ENCODE measurements at places on chromosomes 3 and 15.

- no peak for DNase-seq
Measured at GRCh38 chr3:111668326-111668725, 73.2 kb upstream of the ZBED2 start.

DNA sequence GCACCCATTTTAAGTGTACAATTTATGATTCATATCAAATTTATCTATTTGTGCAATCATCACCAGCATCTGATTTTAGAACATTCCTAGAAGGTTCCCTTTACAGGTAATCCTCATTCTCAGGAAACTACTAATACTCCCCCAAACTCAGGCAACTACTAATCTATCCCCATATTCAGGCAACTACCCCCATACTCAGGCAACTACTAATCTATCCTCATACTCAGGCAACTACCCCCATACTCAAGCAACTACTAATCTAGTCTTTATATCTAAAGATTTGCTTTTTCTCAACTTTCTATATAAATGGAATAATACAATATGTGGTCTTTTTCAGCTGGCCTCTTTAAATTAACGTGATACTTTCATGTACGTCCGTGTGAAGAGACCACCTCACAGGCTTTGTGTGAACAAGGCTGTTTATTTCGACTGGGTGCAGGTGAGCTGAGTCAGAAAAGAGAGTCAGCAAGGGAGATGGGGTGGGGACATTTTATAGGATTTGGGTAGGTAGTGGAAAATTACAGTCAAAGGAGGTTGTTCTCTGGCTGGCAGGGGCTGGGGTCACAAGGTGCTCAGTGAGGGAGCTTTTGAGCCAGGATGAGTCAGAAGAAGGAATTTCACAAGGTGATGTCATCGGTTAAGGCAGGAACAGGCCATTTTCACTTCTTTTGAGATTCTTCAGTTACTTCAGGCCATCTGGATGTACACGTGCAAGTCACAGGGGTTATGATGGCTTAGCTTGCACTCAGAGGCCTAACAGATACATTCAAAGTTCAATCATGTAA, 1444.5 kb upstream of the CADM2 start:
- peak; percentile 24 for DNase-seq

DNA sequence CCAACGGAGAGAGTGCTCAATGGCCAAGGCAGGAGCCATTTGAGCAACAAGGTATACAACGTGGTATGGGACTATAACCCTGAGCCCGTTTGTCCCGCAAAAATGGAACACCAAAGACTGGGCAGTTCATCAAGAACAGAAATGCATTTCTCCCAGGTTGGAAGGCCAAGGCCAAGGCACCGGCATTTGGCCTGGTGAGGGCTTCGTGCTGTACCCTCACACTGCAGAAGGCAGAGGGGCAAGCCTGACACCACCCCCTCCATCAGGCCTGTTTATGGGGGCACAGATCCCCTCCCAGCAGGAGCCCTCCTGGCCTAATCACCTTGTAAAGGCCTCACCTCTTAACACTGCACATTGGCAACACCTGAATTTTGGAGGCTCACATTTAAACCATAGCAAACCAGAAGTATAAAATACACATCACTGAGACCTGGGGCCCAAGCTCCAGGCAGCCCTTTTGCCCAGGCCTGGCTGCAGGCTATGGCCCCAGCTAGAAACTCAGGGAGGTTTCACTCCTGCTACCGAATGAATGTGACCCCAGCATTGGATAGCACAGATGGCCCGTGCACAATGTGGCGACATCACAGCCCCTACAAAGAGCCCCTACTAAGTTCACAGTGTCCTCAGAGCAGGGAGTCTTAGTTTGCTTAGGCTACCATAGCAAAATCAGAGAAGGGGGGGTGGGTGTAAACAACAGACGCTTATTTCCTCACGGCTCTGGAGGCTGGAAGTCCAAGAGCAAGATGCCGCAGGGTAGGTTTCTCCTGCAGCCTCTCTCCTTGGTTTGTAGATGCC, 47.1 kb downstream of the KLF15 start:
- no peak for DNase-seq

DNA sequence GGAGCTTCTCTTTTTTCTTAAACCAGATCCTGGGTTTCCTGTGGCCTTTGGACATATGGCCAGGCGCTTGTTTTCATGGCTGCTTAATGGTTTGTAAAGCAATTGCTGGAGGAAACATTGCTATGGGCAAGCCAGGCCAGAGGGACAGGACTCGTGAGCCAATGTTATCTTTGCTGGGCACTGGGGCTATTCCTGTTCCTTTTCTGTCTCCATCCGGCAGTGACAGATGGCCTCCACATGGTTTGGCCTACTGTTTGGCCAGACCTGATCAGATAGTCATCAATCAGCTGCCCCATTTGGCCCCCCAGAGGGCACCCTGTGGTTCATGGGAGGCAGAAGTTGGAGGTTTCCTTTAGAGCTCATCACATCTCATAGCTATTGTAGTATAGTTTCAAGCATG, 326.1 kb upstream of the ROPN1 start:
- no peak for DNase-seq

- no peak for DNase-seq
Measured at GRCh38 chr3:129173206-129173605, 10.5 kb downstream of the CNBP start.

DNA sequence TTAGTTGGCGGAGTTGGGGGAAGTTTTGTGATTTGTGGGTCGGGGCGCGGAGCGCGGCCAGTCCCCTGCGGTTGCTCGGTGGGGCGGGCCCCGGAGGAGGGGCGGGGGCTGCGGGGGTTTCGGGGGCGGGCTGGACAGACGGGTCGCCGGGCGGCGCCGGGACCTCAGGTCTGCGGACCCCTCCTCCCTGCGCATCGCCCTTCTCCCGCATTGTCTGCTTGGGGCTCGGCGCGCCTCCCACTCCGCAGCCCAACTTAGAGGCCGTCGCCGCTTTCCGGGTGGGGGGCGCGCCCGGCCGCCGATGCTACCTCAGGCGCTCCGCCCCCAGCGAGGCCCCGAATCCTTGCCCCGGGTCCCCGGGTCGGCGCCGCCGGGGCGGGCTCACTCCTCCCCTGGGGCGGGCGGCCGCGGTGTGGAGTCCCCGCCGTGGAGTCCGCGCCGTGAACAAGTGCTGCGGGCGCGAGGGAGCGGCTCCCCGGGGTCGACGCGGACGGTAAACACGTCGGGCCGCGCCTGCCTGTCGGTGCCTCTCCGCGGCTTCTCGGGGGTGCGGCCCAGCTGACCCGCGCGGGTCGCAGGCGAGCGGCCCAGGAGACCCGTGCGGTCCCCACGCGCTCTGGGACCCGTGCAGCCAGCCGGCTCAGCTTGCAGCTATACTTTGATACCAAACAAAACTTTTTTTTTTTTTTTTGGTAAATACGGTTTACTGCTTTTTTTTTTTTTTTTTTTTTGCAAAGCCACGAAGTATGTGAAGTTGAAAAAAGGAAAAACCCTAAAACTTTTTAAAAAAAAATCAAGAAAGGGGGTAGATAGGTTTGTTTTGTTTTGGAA, 624 bp downstream of the AKAP13 start:
- DNase-seq, result no peak

- DNase-seq, result no peak
Measured at GRCh38 chr15:41492597-41493204, 973 bp upstream of the ITPKA start.

DNA sequence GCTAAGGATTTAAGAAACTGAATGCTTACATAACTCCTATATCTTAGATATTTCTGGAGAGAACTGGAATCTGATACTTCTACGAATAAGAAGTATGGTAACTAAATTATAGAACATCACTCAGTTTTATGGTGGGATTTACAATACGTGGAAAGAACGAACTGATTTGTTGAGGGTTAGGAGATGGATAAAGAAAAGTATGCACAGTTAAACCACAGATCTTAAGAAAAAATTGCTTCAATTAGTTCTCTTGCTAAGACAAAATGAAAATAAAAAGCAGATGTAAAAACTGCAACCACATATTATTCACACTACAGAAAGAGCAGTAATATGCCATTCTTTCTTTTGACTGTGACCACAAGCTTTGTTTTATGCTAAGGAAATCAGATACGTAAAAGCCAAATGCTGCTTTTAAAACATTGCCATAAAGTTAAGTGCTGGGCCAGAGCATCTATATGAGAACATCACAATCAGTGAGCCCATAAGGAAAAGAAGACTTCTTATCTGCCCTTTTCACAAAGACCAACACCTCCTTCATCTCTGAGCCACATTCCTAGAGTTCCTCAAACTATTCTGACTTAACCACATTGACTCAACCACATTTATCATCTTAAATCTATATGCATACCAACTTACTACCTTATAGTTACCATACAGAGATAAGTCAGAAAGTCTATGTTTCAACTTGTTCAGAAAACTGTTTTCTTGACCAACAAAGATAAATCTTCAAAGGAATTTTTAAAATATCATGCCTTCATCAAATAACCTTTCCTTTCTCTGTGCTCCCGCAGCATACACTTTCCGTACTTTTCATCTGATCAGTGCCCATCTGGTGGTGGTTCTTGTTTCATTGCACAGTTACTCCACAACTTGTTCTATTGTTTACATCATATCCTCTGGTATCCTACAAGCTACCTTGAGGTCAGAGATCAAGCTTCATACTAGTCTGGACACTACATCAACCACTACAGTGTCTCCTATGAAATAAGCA, 61.7 kb downstream of the FSIP1 start:
- peak; percentile 29 for DNase-seq

GRCh38 chr3:57864853-57865252, 108.7 kb downstream of the SLMAP start:
- DNase-seq, result no peak

DNA sequence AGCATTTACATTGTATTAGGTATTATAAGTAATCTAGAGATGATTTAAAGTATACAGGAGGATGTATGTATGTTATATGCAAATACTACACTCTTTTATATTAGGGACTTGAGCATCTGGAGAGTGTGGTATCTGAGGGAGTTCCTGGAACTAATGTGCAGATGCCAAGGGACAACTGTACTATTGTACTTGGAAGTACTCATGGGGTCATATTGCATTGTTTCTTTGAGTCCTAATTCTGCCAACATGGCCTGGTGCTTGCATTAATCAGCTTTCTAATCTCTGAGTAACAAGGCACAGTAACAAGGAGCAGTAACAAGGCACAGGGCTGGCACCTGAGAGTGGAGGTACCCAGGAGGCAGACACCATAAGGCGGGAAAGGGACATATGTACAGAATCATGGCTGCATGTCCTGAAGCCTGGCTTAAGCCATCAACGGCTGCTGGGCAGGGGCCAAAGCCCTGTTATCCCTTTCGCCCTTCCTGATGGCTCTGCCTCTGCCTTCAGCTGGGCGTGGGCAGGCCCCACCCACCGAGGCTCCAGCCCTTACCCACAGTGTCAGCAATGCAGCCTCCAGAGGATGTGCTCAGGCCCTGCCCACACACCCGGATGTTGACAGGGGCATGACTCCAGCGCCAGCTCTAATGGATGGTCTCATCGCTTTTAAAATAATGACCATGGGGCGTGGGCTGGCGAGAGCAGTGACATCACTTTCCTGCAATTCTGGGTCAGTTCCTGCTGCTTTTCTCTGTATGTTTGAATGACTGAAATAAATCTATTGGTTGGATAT, 22.9 kb downstream of the CEMIP start:
- peak; percentile 64 for DNase-seq

- no peak for DNase-seq
Measured at GRCh38 chr3:97037294-97037943, 223.0 kb downstream of the EPHA6 start.

DNA sequence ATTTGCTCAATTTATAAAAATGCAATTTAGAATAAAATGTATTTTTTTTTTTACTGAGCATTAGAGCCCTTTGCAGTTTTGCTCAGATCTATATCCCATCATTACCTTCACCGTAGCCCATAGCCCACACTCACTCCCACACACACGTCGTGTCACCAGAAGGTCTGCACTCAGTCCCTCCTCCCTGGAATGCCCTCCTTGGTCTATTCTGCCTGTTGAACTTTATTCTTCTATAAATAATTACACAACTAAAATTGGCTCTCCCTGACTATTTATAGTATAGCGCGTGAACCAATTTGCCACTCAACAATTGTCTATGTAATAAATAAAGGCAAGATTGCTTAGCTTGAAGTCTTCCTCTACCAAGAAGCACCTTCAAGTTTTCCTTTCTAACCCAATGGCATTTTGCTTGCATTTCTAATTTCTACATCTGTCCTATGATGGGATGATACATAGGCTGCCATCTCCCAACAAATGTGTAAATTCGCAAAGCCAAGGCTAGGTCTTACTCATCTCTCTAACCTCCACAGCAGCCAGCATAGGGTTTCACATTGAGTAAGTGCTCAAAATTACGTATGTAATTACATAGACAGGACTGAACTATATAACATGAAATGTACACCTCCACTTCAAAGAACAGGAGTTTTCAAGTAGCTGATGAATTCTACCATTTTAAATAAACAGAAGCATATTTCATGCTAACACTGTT, 172.0 kb upstream of the HES1 start:
- DNase-seq, result no peak

GRCh38 chr3:121574449-121574848, 6.7 kb downstream of the ARGFX start:
- peak; percentile 73 for DNase-seq

DNA sequence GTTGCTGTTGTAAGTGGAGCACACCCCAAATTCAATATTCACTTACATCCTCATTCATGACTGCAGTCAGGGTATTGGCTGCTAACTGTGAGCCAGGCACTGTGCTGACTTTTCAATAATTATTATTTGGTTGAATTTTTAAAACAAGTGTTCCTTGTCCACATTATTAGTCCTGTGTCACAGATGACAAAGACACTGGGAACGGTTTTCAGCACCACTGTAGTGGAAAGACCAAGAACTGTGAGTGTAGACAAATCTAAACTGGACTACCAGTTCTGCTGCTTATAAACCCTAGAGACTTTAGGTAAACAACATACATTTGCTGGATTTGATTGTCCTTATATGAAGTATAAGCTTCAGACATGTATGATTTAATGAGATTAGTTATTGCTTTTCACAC, 197.7 kb upstream of the ROBO2 start:
- no peak for DNase-seq

GRCh38 chr3:184157206-184157605, 2.0 kb downstream of the DVL3 start:
- no peak for DNase-seq

GRCh38 chr15:43251871-43252250, 14.9 kb downstream of the TGM5 start:
- no peak for DNase-seq

- DNase-seq, result no peak
Measured at GRCh38 chr3:183634707-183635106, 716 bp upstream of the KLHL24 start.

DNA sequence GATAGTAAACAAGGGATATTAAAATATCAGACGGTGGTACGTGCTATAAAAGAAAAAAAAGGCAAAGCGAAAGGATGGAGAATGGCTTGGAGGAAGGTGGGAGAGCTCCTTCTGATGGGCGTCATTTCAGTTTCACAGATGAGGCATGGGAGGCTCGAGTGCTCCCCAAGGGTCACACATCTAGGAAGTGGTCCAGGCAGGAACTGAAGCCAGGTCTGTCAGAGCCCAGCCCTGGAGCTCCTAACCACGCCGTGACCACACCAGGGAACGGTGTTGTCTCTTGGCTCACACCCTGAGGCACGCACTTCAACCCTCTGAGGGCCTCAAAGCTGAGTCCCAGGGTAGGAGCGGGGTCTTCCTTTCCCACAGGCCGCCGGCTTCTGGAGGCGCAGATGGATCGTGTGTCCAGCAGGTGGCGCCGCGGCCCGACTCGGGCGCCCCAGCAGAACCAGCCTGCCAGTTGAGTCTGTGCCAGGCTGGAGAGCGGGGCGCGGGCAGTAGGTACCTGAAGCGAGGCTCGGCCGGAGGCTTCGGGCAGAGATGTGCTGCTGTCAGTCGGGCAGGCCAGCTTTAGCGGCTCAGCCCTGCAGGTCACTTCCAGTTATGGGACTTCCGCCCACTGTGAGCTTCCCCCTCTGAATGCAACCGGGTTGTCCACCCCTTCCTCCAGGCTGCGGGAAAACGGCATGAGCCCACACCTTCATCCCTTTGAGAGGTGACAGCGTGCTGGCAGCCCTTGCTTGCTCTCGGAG, 68.1 kb downstream of the SLC6A1 start:
- DNase-seq, result peak; percentile 39
